T-cell (primary cell): ENCODE measurements at places on chromosomes 3 and 15. TPM values are rescaled to one million over a fixed set of nuclear protein-coding genes. Genes with fewer than 3 reads are reported as not detected.

Gene OSTN
- not detected for total RNA-seq

- no peak for DNase-seq
Observed at GRCh38 chr3:197365586-197365985, 67.2 kb upstream of the DLG1 start.

- DNase-seq, result no peak
Observed at GRCh38 chr15:55784286-55784685, 41.3 kb upstream of the PRTG start.

GRCh38 chr15:58171476-58172061 is 33.4 kb downstream of the AQP9 start:
- DNase-seq, result no peak
